ENCODE measurements at places on chromosomes 3 and 15. TPM values are rescaled to one million over a fixed set of nuclear protein-coding genes. Genes with fewer than 3 reads are reported as not detected.

MYLK gene
- total RNA-seq, result not detected

DNASE1L3 gene
- total RNA-seq, result not detected

PIGZ gene
- total RNA-seq, result 3.2 TPM

LDHAL6B gene
- total RNA-seq, result not detected

SEC62 gene
- total RNA-seq, result 69.8 TPM

PPP1R14D gene
- not detected for total RNA-seq

GPR149 gene
- not detected for total RNA-seq

TIMP4 gene
- not detected for total RNA-seq

SENP7 gene
- total RNA-seq, result 43.9 TPM

HCN4 gene
- 0.03 TPM for total RNA-seq

PTH1R gene
- not detected for total RNA-seq

VEPH1 gene
- total RNA-seq, result not detected

GOLGA6A gene
- not detected for total RNA-seq

LINGO1 gene
- total RNA-seq, result not detected

SPINT1 gene
- total RNA-seq, result 6.8 TPM

CLDN18 gene
- total RNA-seq, result not detected

PARP14 gene
- total RNA-seq, result 106 TPM

LEO1 gene
- total RNA-seq, result 25.8 TPM

KLHL40 gene
- total RNA-seq, result not detected

TGM4 gene
- total RNA-seq, result not detected

IL5RA gene
- total RNA-seq, result not detected

BFSP2 gene
- not detected for total RNA-seq

ARHGEF26 gene
- total RNA-seq, result 0.10 TPM

FETUB gene
- total RNA-seq, result not detected

POPDC2 gene
- total RNA-seq, result 3.8 TPM

ILDR1 gene
- 0.10 TPM for total RNA-seq

FAM81A gene
- 0.67 TPM for total RNA-seq

SLC28A2 gene
- total RNA-seq, result not detected

CACNA2D2 gene
- 0.63 TPM for total RNA-seq

TRIM71 gene
- total RNA-seq, result not detected

ONECUT1 gene
- total RNA-seq, result not detected

ACP3 gene
- not detected for total RNA-seq

BCL2A1 gene
- 29.6 TPM for total RNA-seq

HYAL1 gene
- 0.40 TPM for total RNA-seq

CTSH gene
- total RNA-seq, result 120 TPM
